NCI-H524 treated with DMSO at 0.1 percent for 48 hours (cell line): ENCODE measurements at places on chromosomes 3 and 15.
A peak's percentile ranks its signal among the peaks of the same experiment; 100 is the strongest.

DNA sequence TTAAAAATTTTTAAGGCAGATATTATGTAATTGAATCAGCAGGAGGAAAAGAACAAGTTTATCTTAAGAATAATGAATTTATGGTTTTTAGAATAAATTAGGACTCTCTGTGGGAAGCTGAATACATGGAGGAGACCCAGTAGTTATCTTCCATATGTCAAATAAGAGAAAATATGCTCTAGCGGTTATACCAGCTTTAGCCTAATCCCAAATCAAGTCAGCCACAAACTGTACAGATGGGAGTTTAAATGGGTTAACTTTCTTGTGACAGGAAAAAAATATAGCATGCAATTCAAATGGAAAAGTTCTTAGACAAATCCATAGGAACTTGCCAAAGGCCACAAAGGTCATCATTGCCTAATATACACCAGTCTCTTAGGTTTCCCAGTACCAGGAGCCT is 84.3 kb downstream of the TTBK2 start:
- no peak for DNase-seq

DNA sequence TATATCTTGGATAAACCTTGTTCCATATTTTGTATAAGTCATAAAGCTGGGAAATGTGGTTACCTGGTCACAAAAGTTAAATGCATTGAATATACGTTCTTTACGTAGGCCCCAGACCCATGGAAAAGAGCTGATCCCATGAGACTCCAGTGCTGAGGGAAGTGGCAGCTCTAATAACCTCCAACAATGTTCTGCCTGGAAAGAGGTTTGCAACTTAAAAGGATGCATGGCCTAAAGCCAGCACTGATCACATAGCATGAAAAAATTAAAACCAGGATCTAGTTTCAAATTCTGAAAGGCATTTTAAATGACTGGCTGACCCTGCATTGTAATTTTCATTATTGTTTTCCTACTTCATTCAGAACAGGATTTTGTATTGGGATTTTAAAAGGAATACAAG is 27.9 kb upstream of the STRIT1 start:
- no peak for DNase-seq

DNA sequence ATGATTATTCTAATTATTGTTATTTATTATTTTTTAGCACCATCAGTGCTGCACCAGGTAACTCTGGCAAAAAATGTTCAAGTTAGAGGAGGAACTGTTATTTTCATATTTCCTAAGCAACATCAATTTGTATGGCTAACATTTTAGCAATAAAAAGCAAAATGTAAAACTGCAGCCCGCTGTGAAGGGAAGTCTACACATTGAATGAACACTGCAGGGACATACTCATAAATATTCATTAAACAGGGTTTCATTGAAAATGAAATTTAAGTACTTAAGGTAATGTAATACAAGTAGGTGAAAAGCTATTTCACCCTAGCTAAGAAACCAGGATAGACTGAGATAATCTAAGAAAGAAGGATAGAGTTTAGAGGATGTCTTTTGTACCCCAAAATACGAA is 532.7 kb downstream of the NLGN1 start:
- no peak for DNase-seq

GRCh38 chr3:151837057-151837456 is 23.1 kb downstream of the AADAC start:
- DNase-seq, result peak; percentile 81

GRCh38 chr3:154135511-154136173 is 14.5 kb downstream of the ARHGEF26 start:
- DNase-seq, result no peak

DNA sequence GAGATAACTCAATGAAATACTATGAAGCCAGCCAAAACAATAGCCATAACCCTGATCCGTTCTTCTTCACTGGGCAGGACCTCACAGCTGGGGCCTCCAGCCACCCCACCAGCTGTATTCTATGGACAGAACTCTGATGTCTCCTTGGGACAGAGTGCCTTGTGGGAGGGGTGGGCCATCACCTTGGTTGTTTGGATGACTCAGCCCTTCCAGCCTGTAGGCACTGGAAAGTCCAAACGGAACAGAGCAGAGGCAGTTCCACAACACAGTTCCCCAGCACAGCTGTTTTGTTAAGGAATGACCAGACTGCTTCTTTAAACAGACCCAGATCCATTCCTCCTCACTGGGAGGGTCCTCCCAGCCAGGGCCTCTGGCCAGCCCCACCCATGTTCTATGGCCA is 31.9 kb upstream of the ZBED2 start:
- DNase-seq, result no peak

- DNase-seq, result no peak
Observed at GRCh38 chr3:128229106-128229857, 76.0 kb downstream of the EEFSEC start.

- DNase-seq, result no peak
Observed at GRCh38 chr3:40169983-40170382, 139.5 kb upstream of the EIF1B start.

- DNase-seq, result no peak
Observed at GRCh38 chr3:195196266-195196665, 74.7 kb downstream of the XXYLT1 start.
